ENCODE measurements at places on chromosomes 4 and X.

GRCh38 chr4:185591679-185592141, 56.4 kb upstream of the PDLIM3 start:
- no peak for DNase-seq

DNA sequence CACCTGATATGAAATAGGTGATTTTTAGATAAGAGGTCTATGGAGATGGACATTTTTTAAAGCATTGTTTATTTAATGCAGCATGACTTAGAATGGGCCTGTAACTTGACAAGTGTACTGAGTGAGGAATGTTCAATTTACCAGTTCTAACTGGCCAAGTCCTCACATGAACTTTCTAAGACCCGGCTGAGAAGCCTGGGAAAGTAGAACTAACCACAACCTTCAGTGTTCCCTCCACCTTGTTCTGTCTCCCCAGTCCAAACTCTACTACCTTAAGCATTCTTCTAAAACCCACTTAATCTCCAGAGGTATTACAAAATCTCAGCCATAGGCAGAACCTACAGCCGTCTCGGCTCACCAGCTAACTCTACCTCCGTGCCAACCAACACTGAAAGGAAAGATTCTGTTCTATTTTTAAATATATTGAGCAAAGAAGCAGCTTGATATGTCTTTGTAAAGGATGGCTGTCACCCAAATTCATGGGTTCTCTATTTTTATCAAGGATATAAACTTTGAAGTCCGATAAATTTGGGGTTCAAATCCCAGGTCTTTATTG, 6.8 kb downstream of the PPARGC1A start:
- no peak for DNase-seq

- no peak for DNase-seq
Measured at GRCh38 chr4:105624530-105624929, 72.1 kb downstream of the ARHGEF38 start.

DNA sequence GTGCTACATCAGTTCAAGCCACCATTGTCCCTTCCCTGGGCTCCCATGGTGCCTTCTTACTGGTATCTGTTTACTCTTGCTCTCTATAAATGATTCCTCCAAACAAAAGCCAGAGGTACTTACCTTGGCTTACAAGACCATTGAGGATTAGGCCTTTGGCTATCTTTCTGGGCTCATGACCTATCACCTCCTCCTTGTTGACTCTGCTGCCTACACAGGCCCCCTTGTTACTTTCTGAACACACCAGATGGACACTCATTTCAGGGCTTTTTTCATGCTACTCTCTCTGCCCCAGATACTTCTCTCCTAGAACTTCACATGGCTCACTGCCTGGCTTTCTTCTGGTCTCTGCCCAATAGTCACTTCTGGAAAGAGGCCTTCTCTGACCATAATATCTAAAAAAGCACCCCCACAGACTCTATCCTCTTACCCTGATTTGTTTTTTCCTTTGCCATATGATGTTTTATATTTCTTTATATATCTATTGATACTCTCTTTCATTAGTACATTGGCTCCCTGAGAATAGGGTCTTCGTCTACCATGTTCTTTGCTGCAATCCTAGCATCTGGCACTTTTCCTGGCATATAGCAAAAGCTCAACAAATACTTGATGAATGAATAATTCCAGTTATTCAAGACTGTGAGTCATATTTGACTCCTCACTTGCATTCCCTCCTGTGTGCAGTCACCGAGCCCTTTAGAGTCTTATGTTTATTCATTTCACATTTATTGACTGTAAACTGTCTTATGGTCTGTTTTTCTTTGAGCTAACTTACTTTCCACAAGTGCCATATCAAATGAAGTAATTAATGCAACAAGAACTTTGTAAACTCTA, 27.1 kb upstream of the TAPT1 start:
- no peak for DNase-seq

- DNase-seq = no peak
Measured at GRCh38 chrX:103211012-103211715, 3.7 kb upstream of the BEX4 start.

DNA sequence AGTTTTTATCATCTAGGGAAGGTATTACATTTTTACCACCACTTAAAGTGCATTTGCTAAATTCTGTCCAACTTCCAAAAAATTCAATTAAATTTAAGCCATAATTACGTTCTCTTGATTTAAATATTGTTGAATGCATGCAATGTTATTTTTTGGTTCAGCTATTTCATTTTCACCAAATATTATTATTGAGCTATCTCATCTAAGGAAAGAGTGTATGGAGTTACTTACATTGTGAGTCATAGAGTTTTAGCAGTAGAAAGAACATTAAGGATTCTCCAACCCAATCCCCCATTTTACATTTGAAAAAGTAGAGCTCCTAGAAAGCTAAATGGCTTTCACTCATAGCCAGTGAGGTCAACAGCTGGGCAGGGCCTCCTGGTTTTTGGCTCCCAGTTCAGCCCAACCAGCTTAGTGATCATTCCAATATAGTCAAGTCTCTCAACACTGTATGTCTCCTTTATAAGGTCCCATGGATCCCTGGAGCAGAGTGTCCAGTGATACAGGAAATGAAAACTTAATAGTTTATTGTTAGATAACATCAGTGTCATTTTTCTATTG, 60.5 kb downstream of the NDNF start:
- no peak for DNase-seq

GRCh38 chr4:4693258-4693657, 151.4 kb upstream of the STX18 start:
- no peak for DNase-seq

DNA sequence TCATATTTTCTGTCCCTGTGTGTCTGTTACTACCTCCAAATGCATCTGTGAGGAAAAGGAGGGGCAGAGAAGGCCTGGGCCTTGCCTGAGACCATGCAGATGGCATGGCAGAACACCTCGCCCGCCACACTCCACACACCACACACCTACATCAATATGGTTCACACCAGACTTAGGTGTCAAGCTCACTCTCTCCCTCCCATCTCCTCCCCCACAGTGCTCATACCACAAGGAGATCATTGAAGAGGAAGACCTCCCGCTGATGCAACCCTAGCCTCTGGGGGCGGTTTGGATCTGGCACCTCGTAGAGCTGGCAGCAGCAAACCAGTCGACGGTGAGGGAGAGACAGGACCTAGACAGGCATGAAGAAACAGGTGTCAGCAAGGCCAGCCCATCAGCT, 16.6 kb upstream of the KDM5C start:
- no peak for DNase-seq

- DNase-seq = no peak
Measured at GRCh38 chrX:30308263-30309138, 689 bp downstream of the NR0B1 start.

- no peak for DNase-seq
Measured at GRCh38 chrX:97229318-97229717, 345.6 kb downstream of the RPA4 start.

- peak; percentile 93 for DNase-seq
Measured at GRCh38 chr4:76251441-76252270, at the start of gene FAM47E. Gene FAM47E (plus strand): TSS chr4:76251721. CDS start chr4:76251747, 26 bp downstream.

GRCh38 chr4:165799384-165799815, 73.6 kb upstream of the TLL1 start:
- no peak for DNase-seq

GRCh38 chr4:40379248-40379647, 44.1 kb downstream of the CHRNA9 start:
- DNase-seq = no peak

DNA sequence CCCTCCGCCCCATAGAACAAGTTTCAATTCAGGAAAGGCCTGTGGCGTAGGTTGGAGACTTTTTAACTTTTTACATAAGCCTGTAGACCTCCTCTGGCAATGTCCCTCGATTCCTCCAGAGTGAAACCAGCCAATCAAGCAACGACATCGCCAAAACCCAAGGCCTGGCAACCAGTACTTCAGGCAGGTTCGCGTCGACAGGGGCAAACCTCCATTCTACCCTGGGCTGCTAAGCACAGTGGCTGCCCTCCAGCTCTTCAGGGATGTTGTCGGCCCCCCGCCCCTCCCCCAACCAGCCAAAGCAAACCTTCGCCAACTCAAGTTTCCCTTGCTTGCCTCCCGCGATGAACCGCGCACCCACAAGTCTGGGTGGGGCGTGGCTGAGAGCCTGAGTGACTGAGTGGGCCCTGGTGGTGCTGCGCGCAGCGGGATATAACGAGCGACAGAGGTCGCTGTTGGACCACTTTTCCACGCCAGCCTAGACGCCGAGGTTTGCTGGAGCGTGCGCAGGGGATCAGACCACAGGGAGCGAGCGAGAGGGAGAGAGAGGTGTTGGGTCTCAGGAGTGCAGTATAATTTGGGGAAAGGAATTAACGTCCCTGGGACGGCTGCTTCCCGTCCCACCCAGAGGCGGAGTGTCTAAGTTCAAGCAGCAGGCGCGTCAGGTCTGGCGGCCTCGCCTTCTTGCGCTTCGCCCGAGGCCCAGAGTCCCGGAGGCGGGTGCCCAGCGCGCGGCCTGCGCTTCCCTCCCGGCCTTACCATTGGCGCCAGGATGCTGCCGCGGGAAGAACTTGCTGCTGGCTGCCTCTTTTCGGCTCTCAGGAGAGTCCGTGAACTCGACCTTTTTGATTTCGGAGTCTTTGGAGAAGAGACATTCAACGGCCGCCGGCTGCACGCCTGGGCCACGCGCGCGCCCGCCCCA, 9.0 kb upstream of the PITX2 start:
- no peak for DNase-seq

DNA sequence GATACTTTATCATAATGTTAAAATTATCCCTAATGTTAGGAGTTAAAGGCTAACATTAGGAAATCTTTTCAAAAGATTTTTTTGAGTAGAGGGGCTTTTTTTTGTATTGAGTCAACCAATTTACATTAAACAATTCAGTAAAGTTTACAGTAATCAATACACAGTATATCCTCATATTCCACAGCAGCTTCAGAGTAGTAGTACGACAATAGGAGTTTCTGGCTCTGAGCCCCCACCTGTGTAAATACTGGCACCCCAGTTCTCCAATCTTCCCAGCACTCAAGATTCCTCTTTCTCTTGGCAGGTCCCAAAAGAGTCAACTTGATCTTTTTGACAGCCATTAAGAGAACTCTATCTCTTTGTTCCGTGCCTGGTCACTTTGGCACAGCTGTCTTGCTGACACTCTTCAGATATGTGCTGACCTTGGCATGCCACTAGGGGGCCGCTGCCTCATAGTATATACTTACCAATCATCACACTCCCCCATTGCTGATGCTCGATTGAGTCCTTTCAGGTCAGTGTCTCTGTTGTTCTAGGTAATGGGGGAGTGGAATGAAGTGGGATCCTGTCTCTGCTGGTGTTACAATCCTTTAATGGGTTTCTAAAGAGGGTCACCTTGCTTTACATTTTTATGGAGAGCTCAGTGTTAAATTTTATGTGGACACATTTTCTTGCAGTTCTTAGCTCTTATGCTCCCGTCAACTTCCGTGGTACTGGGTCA, 19.5 kb upstream of the CCNI start:
- no peak for DNase-seq

DNA sequence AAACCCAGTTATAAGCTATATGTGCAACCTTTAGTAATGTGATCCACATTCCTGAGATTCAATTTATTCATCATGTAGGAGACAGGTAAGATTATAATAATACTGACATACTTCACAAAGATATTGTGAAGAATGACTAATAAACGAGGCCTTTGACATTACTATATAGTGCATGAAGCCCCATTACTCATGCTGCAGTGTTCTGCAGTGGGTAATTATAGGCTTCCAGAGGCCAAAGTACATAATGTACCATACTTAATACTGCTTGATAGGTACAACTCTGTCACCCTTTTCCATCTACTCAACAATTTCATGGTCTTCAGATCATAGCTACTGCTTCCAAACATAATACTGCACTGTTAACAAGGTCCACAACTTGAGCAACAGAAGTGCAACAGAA, 68.9 kb downstream of the COL25A1 start:
- no peak for DNase-seq

DNA sequence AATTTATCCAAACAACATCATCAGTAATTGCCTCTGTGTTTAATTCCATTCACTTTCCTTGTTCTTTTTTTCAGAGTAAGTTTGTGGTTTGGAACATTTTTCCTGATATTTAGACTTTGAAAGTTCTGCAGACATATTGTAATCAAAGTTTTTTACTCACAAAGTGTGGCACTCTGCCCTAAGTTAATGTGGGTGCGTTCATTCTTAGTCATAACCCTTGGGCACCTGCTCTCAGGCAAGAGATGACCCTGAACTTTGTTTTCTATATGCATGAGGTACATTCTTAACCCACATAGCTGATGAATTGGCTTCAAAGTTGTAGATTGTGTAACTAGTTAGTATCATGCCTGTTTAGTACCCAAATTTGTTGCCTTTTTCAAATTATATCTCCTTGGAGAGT, 424.3 kb downstream of the GRXCR1 start:
- DNase-seq = no peak

- DNase-seq = no peak
Measured at GRCh38 chrX:154775419-154776349, 13.0 kb downstream of the DKC1 start.

- DNase-seq = no peak
Measured at GRCh38 chr4:140427919-140428471, 547 bp upstream of the CLGN start.

GRCh38 chr4:163492951-163493504, 1.5 kb upstream of the TMA16 start:
- no peak for DNase-seq

DNA sequence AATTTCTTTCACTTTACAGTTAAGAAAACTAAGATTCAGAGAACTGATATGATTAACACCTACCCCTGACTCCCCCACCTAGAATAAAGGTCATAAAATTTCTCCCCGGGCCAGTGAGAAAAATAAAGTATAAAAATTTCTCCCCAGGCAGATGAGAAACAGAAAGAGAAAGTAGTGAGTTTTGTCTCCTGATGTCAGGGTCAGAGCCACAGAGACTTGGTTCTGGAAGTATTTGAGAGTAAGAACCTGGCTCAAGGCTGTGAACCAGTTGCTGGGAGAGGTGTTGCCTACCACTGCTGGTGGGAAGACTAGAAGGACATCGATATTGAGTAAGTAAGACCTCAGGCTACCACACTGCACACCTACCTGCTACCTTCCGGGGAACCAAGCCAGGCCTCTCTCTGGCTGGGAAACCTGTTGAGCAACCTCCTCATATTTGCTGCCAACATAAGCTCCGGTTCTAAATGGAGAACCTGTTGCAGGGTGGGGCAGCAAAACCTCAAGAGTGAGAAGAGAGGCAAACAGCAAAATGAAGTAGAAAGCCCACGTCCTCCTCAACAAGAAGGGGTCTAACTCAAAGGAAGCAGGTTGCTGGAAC, 104.2 kb upstream of the PUDP start:
- no peak for DNase-seq

DNA sequence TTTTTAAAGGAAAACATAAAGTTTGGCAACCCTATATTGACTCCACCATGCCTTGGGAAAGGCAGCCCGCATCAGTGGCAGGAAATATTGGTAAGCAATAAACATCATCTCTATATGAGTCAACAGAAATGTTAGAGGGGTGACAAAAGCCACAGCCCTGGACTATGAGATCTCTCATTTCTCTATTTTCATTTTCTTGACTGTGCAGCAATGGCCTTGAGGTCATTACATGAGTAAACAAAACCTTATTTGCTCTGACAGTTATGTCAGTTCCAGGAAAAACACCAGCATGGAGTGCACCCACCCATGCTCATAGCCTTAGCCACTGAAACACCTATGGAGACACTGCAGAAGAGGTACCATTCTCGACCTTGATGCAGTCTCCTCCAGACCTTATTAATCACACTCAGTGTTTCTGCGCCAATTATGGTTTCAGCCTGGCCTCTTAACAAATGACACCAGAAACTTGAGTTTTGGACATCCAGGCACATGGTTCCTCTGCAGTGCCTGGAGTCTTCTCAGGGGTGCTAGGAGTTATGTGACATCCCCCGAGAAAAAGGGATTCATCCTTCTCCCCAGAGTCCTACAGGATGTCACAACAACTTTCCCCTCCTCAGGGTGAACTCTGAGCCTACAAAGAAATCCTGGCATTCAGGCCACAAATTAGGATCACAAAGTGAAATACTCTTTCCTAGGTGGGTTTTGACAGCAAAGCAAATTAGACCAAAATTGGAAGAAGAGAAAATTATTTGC, 16.0 kb upstream of the HPGD start:
- DNase-seq = no peak

Measured in mesenteric fat pad (tissue), 1 donor.